ENCODE measurements at places on chromosomes 5 and 9.

GRCh38 chr5:157167214-157167621 lies 1.2 kb upstream of the GARIN3 start:
- H3K27ac ChIP-seq, result no peak overlapping the region
- H3K27me3 ChIP-seq, result no peaks in the 10 kb centered on the region
- H3K4me3 ChIP-seq, result no peak overlapping the region

GRCh38 chr5:91361055-91361701 lies 21.9 kb downstream of the ARRDC3 start:
- DNase-seq, result no peak
- peaks cover 11% of the 10 kb centered on the region for H3K4me1 ChIP-seq
- no peaks in the 10 kb centered on the region for H3K27me3 ChIP-seq

DNA sequence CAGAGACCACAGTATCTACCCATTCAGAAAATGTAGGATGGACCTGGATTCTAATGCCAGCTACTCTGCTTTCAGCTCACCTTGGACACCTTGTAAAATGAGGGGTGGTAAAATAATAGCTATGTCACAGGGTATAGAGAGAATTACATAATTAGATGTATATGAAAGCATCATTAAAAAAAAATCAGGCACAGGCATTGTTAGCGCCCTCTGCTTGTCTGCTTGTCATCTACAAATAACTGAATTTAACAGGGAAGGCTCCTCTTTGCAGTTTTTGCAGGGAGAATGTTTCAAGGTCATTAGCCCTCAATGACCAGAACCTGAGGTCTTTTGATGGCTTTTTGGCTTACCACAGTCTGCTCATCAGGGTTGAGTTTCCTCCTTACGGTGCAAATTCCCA lies 58.0 kb downstream of the GPR21 start:
- no peak for DNase-seq
- no peak overlapping the region for H3K4me3 ChIP-seq
- H3K27ac ChIP-seq, result no peak overlapping the region
- H3K36me3 ChIP-seq, result peaks cover 98% of the 10 kb centered on the region
- no peaks in the 10 kb centered on the region for H3K4me1 ChIP-seq

DNA sequence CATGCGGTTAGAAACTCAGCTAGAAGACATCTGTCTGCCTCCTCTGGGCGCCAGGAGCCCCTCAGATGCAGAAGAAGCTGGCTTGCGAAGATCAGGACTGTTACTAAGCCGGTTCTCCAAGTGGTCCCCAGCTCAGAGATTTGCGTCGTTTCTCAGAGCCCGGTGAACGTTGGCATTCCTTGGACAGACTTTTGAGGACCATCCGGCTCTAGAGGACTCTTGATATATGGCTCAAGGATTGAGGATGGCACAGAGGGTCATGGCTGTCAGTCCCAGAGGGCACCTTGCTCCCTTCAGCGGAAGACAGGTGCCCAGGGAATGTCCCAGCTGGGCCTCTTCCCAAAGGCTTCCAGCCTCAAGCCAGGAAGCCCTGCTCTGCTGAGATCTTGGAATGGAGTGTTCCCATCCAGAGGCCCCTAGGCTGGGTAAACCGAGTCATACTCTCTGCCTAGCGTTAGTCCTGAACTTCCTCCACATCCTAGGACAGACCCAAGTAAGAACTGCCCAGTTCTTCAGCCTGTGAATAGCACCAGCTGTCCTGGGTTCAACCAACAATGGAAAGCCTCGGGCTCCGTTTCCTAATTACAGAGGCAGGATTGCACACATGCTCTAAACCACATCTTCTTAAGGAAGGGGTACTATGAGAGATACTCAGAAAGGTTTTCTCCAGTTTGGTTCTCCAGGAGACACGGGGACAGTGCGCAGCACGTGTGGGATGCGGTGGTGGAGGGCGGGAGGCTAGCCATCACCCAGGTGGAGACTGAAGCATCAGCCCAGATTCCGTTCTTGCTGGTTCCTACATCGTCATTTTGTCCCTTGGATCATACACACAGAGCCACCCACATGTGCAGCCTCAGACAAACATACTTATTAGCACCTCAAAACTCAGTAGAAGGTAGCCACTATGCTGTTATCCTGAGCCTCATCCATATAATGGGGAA lies 51.4 kb downstream of the ZNF354C start:
- DNase-seq, result no peak
- H3K4me1 ChIP-seq, result no peaks in the 10 kb centered on the region
- no peaks in the 10 kb centered on the region for H3K27me3 ChIP-seq
- H3K4me3 ChIP-seq, result no peak overlapping the region

GRCh38 chr9:126874546-126875314 lies 14.3 kb downstream of the ZBTB34 start:
- peaks cover 19% of the 10 kb centered on the region for H3K36me3 ChIP-seq
- DNase-seq, result no peak
- no peaks in the 10 kb centered on the region for H3K4me1 ChIP-seq
- no peaks in the 10 kb centered on the region for H3K27me3 ChIP-seq
- no peak overlapping the region for H3K27ac ChIP-seq

- H3K36me3 ChIP-seq, result no peaks in the 10 kb centered on the region
- H3K4me3 ChIP-seq, result no peak overlapping the region
- no peak overlapping the region for H3K27ac ChIP-seq
- no peaks in the 10 kb centered on the region for H3K27me3 ChIP-seq
These were observed 35.9 kb downstream of the KIF2A start for GRCh38 chr5:62341783-62342475.

DNA sequence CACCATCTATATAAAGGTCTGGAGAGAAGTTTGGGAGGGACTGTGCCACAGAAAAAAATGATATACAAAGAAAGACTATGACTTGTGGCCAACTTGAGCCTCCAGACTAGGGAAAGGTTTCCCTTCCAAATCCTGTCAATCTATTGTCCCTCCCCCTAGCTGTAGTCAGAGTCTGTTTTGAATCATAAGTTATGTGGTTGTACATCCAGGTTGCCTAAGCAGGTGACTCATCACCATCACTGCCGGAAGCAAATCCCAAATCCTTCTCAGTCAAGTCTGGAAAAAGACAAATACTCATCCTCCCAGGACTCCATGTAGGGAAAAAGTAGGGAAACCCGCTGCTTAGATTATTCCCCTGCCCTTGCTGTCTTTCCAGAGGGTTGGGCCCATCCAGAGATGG lies 235.7 kb downstream of the CDK5RAP2 start:
- H3K27me3 ChIP-seq, result no peaks in the 10 kb centered on the region
- no peak overlapping the region for H3K27ac ChIP-seq
- no peak for DNase-seq
- no peaks in the 10 kb centered on the region for H3K36me3 ChIP-seq
- H3K4me1 ChIP-seq, result no peaks in the 10 kb centered on the region

All from stomach (tissue), 19 donors.